ENCODE measurements at places on chromosomes 2 and 18.

DNA sequence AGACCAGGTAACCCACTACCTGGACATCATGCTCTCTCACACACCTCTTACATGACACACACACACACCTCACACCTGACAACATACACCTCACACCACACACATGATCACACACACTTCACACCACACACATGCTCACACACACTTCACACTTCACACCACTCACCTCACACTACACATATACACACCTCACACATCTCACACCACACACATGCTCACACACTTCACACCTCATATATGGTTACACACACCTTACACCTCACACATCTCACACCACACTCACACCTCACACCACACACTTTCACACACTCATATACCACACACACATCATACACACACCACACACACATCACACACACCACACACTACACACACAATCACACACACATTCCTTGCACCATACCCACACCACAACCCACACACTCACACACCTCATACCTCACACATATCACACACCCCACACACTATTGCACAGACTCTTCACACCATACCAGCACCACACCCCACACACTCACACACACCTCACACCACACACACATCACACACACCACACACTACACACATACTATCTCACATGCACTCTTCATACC lies 98.1 kb upstream of the PIEZO2 start:
- DNase-seq = no peak

GRCh38 chr2:236959036-236959435 lies 126.7 kb upstream of the COPS8 start:
- DNase-seq = no peak

- DNase-seq = no peak
These were observed 143.3 kb upstream of the BCL2L11 start for GRCh38 chr2:110977403-110977802.

DNA sequence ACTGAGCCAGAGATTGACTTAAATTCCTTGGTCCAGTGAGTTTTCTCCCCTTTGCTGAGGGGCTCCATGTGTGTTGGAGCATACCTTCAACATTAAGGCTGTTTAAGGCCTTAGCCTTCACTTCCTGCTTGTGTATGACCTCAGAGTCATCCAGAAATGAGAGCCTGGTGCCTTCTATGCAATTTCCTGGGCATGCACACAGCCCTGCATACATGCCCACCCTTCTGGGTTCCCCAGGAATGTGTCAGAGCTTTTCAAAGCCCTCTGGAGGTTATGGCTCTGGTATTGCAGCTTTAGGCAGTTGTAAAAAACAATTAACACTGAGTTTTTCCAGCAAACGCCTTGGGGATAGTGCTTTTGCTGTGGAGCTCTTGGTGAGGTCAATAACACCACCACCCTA lies 16.7 kb downstream of the IL1R1 start:
- DNase-seq = no peak

- DNase-seq = no peak
These were observed 101.1 kb downstream of the CTIF start for GRCh38 chr18:48639772-48640432.

GRCh38 chr2:96618596-96619283 lies 19.4 kb downstream of the KANSL3 start:
- DNase-seq = no peak

- peak; percentile 72 for DNase-seq
These were observed 19.8 kb downstream of the HDAC4 start for GRCh38 chr2:239380831-239381708.

DNA sequence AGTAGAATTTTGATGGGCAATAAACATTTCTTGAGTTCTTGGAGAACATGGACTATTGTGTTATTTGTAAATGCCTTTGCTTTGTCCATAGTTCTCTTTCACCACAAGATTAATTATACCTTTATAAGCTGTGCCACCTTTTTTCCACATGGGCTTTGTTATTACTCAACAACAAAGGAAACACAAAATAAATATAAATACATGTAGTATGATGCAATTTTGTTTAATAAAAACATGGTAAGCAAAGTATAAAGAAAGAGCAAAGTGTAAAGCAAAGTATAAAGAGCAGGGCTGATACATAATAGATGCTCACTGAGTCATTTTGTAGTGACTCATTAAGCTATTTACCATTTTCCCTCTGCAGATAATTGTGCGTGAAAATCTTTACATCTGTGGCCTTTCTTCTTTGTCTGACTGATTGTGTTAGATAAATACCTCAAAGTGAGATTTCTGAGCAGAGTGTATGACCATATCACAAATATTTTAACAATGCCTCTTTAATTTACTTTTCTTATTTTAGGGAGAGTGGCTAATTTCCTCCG lies 80.9 kb downstream of the CERS6 start:
- no peak for DNase-seq

DNA sequence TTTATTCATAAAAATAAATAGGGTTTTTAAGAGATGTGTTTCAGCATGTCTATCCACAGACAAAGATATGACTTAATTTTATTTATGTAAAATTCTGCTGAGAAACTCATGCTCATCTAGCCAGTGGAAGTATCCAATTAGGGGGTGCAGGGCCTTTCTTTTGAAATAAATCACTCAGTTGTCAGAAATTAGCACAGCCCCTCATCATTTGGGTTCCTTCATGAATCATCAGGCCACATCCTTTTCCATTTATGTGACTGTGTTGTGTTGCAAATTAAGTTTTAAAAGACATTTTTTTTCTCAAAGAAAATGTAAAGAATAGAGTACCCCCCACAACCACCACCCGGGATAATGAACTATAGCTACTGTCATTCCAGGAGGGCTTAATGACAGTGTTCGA lies 185.8 kb downstream of the NRP2 start:
- no peak for DNase-seq

DNA sequence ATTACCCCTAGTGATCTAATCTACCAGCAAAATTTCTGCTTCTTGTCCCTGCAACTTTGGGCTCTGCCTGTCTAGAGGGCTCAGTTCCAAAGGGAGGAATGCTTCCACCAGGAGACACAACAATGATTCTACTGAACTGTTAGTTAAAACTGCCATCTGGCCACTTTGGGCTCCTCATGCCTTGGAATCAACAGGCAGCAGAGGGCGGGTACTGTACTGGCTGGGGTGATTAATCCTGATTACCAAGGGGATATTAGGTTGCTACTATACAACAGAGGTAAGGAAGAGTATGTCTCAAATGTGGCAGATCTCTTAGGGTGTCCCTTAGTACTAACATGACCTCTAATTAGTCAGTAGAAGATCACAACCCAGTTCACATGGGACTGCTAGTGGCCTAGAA lies 21.4 kb downstream of the HADHA start:
- no peak for DNase-seq

- DNase-seq = no peak
These were observed 474.1 kb downstream of the IRS1 start for GRCh38 chr2:226325526-226325925.

- no peak for DNase-seq
These were observed 8.2 kb downstream of the DLX2 start for GRCh38 chr2:172094294-172095145.

- DNase-seq = no peak
These were observed 12.7 kb upstream of the KCNK3 start for GRCh38 chr2:26679867-26680266.

DNA sequence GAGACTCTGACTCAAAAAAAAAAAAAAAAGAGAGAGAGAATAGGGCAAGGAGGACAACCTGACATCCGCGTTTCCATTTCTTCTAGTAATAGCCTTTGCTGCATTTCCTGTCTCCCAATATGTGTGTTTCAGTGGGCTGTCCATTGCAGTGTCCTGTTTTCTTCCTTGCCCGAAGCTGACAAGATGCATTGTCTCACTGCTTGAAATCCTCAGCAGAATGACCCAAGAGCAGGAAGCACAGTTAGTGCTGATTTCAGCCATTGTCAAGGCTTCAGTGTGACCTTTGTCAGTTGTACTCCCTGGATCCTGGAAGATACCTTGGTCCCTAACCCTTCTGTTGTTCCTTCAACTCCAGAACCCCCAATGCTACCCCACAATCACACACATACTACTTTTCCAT lies 71.2 kb downstream of the SLC16A14 start:
- no peak for DNase-seq

DNA sequence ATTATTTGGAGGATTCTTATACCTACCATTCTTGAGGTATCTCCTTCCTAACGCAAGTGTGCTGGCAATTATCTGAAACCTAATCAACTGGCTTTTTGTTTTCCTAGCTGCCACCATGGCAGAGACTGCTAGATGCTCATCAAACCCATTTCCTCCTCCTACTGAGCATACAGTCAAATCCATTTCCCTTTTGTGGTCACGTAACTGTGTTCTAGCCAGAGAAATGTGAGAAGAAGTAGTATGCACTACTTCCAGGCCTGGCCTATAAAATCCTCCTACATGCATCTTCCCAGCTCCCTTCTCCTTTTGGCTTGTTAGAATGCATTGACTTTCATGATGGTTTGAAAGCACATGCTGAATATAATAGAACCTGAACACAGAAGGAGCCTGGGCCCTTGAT lies 494.1 kb upstream of the MEIS1 start:
- DNase-seq = no peak

DNA sequence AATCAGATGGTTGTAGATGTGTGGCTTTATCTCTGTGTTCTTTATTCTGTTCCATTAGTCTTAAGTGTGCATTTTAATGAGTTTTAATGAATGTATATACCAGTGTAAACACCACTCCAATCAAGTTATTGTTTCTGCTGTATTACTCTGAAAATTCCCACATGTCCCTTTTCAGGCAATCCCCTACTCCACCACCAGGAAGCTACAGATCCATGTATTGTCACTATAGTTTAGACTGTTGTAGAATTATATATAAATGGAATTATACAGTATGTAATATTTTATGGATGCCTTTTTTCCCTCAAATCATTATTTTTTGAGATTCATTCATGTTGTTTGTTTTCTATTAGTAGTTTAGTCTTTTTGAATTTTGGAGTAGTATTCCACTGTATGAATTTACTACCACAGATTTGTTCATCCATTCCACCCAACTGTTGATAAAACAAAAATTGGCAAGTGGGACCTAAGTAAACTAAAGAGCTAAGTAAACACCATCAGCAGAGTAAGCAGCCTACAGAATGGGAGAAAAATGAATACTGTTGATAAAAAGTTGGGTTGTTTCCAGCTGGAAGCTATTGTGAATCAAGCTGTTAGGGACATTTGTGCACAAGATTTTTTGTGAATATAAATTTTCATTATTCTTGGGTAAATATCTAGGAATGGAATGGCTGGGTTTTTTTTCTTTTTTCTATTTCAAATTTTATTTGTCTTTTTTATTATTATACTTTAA lies 262.0 kb downstream of the CAMKMT start:
- no peak for DNase-seq

DNA sequence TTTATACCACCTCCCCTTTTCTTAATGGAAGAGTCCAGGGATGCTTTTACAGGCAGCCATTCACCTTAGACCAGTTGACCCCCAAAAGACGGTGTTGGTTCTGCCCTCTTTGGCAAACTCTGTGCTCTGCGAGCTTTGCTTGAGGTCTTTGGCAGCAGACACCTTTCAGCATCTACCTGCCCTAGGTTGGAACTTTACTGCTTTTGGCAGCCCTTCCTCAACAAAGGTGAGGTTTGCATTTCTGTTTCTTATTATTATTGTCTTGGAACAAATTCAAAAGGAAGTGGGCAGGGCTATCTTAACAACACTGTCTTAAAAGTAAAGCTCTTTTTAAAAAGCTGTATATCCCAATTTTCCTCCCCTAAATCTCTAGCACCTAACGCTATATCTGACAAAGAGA lies 136.4 kb upstream of the SLC14A2 start:
- no peak for DNase-seq

GRCh38 chr2:150955231-150955630 lies 306.4 kb downstream of the RBM43 start:
- no peak for DNase-seq

GRCh38 chr18:9653390-9653789 lies 39.0 kb upstream of the PPP4R1 start:
- no peak for DNase-seq

DNA sequence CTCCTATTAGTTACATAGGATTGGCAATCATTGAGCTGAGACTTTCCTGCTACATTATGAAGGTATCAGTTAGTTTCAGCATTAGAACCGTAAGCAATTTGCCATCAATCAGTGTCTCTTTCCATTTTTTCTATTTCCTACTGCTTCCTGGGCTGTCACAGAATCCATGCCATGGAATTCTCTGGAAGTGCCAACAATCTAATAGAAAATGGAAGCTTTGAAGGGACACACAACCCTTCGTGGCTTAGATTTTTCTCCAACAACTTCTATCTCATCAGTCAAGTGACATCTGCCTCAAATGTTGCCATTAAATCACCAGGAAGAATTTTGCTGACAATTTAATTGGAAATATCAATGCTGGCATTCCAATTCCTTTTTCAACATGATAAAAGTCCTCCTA lies 183.5 kb upstream of the PARD3B start:
- DNase-seq = no peak

- DNase-seq = no peak
These were observed 418.6 kb downstream of the TSN start for GRCh38 chr2:122174061-122174460.

GRCh38 chr2:66240286-66240685 lies 194.6 kb upstream of the MEIS1 start:
- no peak for DNase-seq

- no peak for DNase-seq
These were observed 32.4 kb downstream of the AP1S3 start for GRCh38 chr2:223805008-223805407.

DNA sequence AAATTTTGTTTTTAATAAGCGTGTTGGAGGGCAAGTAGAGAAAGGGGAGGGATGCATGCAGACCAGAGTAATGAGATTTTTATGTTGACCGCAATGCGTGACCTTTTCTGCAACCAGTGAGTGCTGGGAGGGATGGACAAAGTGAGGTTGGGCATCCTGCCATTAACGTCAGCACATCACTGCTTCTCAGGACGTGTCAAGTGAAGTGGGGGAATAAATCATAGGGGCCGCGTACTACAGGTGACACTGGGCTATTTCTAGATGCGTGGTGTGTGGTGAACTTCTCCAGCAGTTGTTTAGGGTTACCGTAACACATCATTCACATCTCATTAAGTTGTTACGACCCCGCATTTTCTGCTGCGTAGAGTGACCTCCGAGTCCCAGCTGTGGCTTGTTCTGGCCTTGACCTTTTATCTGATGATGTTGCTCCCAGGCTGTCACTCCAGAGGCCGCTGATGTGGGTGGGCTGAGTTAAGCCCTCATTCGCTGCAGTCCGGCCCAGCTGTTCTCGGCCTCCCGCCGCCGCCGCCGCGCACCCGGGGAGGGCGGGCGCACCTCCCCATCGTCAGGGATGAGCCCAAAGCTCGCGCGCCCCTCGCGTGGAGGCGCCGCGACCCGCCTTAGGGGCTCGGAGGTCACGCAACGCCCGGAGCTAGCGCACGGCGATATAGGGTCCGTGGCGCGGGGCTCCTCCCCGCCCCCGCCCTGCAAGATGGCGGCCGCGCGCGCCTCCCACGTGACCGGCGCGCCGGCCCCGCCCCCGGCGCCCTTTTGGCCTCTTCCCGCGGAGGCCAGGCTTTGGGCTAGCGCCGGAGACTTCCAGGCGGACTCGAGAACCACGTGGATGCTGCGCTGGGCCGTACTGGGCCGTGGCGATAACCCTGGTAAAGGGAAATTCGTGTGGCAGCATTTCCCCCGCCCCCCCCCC lies 3.5 kb downstream of the ZCCHC2 start:
- peak; percentile 85 for DNase-seq

GRCh38 chr18:52822160-52822559 lies 482.2 kb downstream of the DCC start:
- no peak for DNase-seq

- DNase-seq = no peak
These were observed 1.0 kb downstream of the DARS1 start for GRCh38 chr2:135984199-135985017.
